ENCODE measurements at places on chromosomes 7 and 10.

GRCh38 chr10:70769121-70769520 lies 16.1 kb downstream of the TBATA start:
- no peak for DNase-seq

GRCh38 chr10:86945361-86946212 lies 11.8 kb downstream of the MMRN2 start:
- no peak for DNase-seq

- DNase-seq = peak; percentile 17
Observed at GRCh38 chr7:8433477-8434289, at the start of gene NXPH1. Gene NXPH1 (plus strand): TSS chr7:8433609.

- DNase-seq = no peak
Observed at GRCh38 chr7:121336579-121336978, 7.8 kb downstream of the WNT16 start.

- no peak for DNase-seq
Observed at GRCh38 chr10:4384245-4384644, 441.8 kb upstream of the AKR1E2 start.

DNA sequence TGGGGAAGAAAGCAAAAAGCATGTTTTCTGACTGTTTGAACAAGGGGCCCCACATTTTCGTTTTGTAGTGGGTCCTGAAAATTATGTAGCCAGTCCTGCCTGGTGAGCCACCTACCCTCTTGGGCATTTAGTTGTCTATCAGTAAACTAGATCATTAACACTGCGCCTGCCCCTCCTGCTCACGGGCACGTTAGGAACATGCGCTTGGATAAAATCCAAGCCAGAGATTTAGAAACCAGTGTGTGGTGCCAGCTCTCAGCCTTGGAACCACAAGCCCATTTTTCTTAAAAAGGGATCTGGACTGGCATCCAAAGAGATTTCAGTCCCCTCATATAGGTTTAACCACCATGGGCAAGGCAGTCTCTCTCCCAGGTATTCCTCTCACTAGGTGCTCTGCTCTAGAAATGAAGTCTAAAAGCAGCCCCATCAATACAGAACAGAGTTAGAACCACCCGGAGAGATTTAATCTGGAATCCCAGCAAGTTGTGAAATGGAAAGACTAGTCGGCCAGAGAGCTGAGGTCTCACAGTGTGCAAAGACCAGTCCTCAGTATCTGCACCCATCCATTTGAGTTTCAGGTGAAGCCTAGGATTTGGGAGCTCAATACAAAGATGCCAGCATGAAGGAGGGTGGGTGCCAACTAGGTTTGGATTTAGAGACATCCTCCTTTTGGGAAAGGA lies 123.9 kb upstream of the TCF7L2 start:
- DNase-seq = no peak

DNA sequence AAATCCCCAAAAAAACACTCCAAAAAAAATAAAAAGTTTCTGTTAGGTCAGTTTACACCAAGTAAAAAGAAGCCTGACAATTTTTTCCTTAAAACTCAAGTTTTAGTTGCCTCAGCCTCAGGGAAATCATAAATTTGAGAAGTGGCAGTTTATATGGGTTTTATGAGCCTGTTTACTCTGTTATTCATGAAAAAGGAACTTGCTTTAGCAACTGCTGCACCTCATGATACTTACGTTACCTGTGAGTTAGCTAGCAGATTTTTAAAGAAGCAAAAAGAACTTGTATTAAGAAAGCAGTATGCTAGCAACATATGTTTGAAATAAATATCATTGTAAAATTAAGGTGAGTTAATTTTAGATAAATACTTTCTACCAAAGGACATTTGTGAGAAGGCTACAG lies 1264.5 kb upstream of the PHF14 start:
- no peak for DNase-seq

DNA sequence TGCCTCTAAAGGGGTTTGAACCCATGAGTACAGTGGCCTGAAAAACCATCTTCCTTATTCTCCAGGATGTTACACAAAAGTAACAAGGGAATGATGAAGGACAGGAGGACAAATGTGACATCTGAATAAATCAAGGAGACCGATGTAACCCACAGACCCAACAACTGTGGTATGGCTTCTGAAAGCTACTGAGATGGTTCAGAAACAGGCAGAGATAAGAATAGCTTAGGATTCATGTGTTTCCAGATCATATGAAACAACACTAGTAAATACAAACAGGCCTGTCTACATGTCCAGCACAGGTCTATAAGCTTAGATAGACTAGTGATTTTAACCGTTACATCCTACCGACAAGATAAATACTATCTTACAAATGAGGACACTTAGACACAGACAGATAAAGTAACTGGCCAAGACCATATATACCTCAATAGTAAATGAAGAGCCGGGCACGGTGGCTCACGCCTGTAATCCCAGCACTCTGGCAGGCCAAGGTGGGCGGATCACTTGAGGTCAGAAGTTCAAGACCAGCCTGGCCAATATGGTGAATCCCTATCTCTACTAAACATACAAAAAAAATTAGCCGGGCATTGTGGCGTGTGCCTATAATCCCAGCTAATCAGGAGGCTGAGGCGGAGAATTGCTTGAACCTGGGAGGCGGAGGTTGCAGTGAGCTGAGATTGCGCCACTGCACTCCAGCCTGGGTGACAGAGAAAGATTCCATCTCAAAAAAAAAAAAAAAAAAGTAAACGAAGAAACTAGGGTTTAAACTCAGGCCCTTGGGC lies 88.7 kb downstream of the SORBS1 start:
- DNase-seq = no peak

DNA sequence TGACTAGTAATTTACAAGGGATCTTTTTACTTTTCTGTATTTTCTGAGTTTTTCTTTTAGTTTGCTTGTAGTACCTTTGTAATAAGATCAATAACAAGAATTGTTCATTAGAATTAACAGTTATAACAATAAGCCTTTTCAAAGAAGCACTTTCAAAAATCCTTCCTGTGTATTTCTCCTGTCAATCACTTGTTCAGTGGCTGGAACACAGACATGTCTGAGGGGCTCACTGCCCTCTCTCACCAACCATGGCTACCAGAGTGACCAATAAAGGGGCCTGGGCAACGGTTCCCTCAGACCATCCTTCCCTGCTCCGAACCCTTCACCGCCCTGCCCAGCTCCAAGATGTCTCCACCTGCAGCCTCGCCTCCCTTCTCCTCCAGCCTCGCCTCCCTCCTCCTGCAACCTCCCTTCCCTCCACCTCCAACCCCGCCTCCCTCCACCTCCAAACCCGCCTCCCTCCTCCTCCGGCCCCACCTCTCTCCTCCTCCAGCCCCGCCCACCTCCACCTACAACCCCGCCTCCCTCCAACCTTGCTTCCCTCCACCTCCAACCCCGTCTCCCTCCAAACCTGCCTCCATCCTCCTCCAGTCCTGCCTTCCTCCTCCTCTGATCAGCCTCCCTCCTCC lies 353.4 kb downstream of the TNS3 start:
- no peak for DNase-seq

DNA sequence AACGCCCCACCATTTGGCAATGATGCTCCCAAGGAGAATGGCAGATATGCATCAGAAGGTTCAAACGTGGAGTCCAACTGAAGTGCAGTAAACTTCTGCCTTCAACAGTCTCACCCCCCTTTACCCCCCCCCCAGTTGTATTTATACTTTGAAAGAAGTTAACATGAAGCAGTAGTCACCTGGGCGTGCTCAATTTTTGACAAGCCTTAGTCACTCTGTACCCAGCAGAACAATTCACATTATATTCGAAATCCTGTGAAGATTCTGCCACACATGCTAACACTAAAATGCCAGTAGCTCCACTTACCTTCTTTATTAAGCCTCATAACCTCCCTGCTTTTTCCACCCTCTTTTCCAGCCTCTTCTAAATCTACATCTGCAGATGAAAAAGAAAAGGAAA lies 894 bp downstream of the ATXN7L1 start:
- peak; percentile 15 for DNase-seq

GRCh38 chr7:130384841-130385599 lies 4.7 kb downstream of the CPA1 start:
- DNase-seq = no peak

- no peak for DNase-seq
Observed at GRCh38 chr10:31467791-31468535, 148.9 kb downstream of the ZEB1 start.

- DNase-seq = peak; percentile 27
Observed at GRCh38 chr10:33901166-33901565, 566.7 kb upstream of the NRP1 start.

DNA sequence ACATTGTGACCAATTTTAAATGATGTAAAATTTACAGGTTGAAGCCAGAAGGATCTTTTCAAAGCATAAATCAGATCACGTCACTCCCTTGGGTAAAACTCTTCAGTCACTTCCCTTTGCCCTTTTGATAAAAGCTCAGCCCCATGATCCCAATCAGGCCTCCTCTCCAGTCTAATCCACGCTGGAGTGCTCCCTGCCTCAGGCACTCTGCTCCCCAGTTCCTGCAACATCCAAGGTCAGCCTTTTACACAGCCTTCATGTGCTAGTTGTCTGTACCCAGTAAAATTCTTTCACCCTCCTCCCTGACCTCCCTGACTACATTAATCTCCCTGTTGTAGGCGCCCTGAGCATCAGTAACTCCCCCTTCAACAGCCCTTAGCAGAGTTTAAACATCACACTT lies 14.1 kb downstream of the ELMO1 start:
- DNase-seq = no peak

DNA sequence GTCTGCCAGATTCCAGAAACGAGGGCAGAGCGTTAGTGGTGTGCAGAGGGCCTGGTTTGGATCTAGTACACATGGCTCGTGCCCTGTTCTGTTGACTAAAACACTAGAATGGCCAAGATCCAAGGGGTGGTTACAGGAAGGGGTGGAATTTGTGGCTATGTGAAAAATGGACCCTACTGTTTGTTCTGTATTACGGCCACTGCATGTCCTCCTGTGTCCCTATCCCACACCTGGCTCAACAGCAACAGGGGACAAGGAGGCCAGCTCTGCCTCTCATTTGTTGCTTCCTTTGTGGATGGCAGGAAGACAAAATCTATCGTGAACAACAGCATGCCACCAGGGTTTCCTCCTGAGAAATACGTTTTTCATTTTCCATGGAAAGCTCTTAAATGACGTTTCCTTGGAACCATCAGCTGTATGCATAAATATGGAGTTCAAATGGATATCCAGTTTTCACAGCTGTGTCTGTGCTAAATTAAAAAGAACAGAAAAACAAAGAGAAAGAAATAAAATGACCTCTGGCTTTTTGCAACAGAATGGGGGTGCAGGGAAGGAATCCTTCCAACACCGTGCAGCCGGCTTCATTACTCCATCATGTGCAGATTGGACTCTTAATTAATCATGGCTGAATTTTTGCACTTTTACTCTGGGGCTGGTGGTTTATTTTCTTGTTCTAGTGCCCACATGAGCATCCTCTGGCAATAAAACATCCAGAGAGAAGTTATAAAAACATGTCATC lies 318.9 kb downstream of the CXCL12 start:
- DNase-seq = no peak

DNA sequence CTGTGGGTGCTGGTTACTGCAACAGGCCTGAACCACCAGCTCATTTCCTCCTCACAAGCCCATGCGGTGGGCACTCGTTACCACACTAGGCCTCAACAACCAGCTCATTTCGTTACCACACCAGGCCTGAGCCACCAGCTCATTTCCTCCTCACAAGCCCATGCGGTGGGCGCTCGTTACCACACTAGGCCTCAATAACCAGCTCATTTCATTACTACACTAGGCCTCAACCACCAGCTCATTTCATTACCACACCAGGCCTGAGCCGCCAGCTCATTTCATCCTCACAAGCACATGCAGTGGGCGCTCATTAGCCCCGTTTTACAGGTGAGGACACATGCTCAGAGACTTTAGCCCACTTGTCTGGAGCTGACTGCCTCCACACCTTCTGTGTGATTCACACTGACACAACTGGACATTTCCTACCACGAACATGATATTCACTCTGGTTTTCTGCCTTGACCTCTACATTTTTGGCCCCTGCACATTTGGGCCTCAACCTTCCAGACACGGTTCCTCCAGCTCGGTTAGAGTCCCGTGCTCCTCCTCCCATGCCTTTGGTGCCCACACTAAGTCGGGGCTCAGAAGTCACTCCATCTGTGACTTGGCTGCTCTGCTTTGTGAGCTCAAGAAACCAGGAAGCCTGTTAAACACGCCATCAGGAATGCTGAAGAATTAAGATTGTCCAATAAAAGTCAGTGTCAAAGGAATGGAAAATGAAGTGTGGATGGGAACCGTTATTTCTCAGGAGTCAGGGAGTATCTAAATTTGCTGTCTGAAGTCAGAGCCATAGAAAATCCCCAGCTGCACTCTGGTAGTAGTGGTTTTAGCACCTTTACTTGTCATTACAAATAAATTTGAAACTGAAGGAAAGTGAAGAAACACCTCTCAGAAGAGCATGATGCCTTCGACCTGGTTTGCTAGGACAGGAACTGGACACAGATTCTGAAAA lies 55.8 kb upstream of the LANCL2 start:
- DNase-seq = no peak

GRCh38 chr7:122588621-122589020 lies 110.3 kb downstream of the RNF133 start:
- no peak for DNase-seq

DNA sequence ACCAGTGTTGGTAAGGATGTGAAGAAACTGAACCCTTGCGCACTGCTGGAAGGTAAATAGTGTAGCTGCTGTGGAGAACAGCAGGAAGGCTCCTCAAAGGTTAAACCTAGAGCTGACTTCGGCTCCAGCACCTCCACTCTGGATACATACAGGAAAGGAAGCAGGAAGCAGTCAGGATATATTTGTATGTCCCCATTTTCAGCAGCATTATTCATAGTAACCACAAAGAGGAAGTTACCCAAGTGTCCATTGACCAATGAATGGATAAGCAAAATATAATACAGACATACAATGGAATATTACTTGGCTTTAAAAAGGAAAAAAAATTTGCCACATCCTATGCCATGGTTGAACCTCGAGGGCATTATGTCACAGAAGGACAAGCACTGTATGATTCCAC lies 15.0 kb downstream of the RET start:
- no peak for DNase-seq

- peak; percentile 24 for DNase-seq
Observed at GRCh38 chr10:7756360-7756992, 31.3 kb downstream of the KIN start.

GRCh38 chr7:37916017-37916672 lies 472 bp downstream of the SFRP4 start:
- no peak for DNase-seq

- DNase-seq = no peak
Observed at GRCh38 chr7:139078399-139078798, 31.1 kb downstream of the ZC3HAV1 start.
